ENCODE measurements at places on chromosomes 12 and 14.

GRCh38 chr14:83883732-83884131, 1646.2 kb upstream of the FLRT2 start:
- DNase-seq, result no peak

DNA sequence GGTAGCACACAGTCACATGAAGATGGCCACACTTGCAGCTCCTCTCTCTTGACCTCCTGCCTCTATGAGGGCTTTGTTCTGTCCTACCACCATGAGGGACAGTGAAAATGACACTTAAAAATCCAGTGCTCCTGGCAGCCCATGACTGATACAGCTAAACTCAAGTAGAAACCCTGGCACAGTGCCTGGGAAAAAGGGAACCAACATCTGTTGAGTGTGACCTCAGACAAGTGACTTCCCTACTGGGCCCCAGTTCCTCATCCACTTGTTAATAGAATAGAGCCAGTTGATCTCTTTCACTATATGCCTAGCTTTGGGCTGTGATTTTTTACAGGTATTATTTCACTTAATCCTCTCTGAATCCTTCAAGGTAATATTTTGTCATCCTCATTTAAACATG, 4.8 kb downstream of the GUCY2C start:
- no peak for DNase-seq

DNA sequence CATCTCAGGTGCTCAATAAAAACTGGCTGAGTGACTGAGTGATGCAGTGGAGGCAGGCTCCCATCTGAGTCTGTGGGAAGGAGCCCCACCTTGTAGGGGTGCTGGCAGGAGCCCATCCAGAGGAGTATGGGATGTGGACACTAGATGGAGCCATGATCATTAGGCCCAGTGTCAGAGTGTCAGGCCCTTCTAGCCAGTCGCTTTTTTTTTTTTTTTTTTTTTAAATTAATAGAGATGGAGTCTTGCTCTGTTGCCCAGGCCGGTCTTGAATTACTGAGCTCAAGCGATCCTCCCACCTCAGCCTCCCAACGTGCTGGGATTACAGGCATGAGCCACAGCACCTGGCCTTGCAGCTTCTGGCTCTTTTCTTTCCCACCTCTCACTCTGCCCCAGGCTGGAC, 11.5 kb downstream of the RITA1 start:
- peak; percentile 67 for DNase-seq

DNA sequence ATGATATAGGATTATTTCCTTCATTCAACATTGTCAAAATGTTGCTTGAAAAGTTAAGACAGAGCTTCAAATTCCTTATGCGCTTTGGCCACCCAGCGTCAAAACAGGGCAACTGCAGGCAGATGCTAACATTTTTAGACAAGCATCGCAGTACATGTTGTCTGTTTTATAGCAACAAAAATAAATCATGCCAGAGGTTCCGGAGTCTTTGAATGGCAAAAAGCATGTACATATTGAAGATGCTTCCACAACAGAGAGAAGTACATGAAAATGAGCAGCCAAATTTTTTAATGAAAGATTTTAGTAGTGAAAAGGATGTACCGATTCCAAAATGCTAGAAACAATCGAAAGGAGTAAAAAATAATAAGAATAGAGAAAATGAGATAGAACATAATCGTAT, 49.8 kb upstream of the USP15 start:
- peak; percentile 7 for DNase-seq

DNA sequence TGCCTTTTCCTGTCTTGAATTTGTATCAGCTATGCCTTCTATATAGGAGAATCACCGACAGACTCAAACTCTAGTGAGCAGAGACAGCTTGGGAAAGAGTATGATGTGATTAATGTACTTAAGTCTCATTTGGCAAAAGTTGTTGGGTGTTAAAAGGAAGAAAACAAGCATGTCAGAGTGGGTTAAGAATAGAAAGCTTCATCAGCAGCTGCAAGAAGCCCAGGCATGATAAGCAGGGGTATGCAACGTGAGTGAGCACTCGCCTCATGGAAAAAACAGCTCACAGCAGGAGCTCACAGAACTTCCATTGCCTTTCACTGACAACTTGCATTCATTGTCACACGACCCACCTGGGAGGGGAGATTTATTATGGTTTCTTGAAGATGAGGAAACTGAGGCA, 35.9 kb upstream of the WNK1 start:
- peak; percentile 11 for DNase-seq

DNA sequence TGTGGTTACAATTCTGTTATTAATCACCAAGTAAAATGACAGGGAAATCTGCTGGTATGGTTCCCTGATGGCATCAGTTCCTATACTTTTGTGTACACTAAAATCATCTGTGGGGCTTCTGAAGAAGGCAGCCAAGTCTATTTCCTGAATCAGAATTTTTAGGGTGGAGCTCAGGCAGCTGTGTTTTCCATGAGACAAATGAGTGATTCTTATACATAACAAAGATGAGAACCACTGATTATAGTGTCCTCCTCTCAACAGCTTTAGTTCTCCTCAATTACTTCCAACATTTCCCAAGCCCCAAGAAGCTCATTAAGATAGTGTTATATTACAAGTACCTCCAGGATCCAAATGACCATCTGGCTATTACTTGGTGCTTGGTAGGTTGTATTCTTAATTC, 64.5 kb upstream of the USP44 start:
- DNase-seq, result peak; percentile 9

- DNase-seq, result peak; percentile 87
Measured at GRCh38 chr12:15322164-15323061, at the start of gene PTPRO. Gene PTPRO, plus strand, starts transcription at chr12:15322508.

GRCh38 chr14:68628605-68629310, 164.1 kb downstream of the ZFP36L1 start:
- DNase-seq, result peak; percentile 13

- DNase-seq, result no peak
Measured at GRCh38 chr12:110284597-110284996, 3.5 kb downstream of the ATP2A2 start.

Measured in NCI-H146 (cell line).